ENCODE measurements at places on chromosomes 11 and 22. TPM values are rescaled to one million over a fixed set of nuclear protein-coding genes. Genes with fewer than 3 reads are reported as not detected.

Gene GRIA4
- not detected for polyA plus RNA-seq

Gene CBLIF
- not detected for polyA plus RNA-seq

Gene PAX6
- polyA plus RNA-seq, result not detected

Gene TRPC6
- 0.55 TPM for polyA plus RNA-seq

Gene VPREB1
- polyA plus RNA-seq, result not detected

Gene UBE4A
- 23.4 TPM for polyA plus RNA-seq

Gene CNIH2
- polyA plus RNA-seq, result not detected

Gene DCDC1
- 0.08 TPM for polyA plus RNA-seq

Gene RPL27A
- 2,980 TPM for polyA plus RNA-seq

Gene ARHGEF17
- 60.0 TPM for polyA plus RNA-seq

Gene PHETA2
- polyA plus RNA-seq, result 6.3 TPM

Gene JHY
- polyA plus RNA-seq, result 0.61 TPM

Gene SAA2
- 1.9 TPM for polyA plus RNA-seq

Gene IL18
- 1.1 TPM for polyA plus RNA-seq

Gene PRR5L
- polyA plus RNA-seq, result 3.3 TPM

Gene GRM5
- not detected for polyA plus RNA-seq

Gene ADM2
- not detected for polyA plus RNA-seq

Gene PKDREJ
- polyA plus RNA-seq, result 0.03 TPM

Gene ASCL2
- polyA plus RNA-seq, result not detected

Gene SLC37A2
- 1.00 TPM for polyA plus RNA-seq

Gene CD3D
- polyA plus RNA-seq, result 0.55 TPM

Gene CD248
- 6.0 TPM for polyA plus RNA-seq

Gene UBQLNL
- polyA plus RNA-seq, result 0.03 TPM

Gene PSMA1
- polyA plus RNA-seq, result 149 TPM

Gene CEP126
- polyA plus RNA-seq, result 0.26 TPM

Gene PTGDR2
- 0.76 TPM for polyA plus RNA-seq

Gene MAPK12
- 11.6 TPM for polyA plus RNA-seq

Gene FAM180B
- 0.15 TPM for polyA plus RNA-seq

Gene BTBD18
- polyA plus RNA-seq, result 0.11 TPM

Gene C11orf86
- polyA plus RNA-seq, result not detected

Gene MCHR1
- 0.23 TPM for polyA plus RNA-seq

Gene SBF1
- 38.2 TPM for polyA plus RNA-seq

Gene GSTT2B
- polyA plus RNA-seq, result 19.9 TPM

Gene SHANK3
- 23.2 TPM for polyA plus RNA-seq

Gene VSIG2
- polyA plus RNA-seq, result 0.42 TPM

Gene PHLDA2
- polyA plus RNA-seq, result 9.2 TPM

Gene CASP5
- not detected for polyA plus RNA-seq

Gene OR51I1
- not detected for polyA plus RNA-seq

Gene CHRM1
- not detected for polyA plus RNA-seq

Gene KBTBD3
- 4.9 TPM for polyA plus RNA-seq

Gene HMOX1
- polyA plus RNA-seq, result 2.4 TPM

Gene GNG3
- not detected for polyA plus RNA-seq

Gene THRSP
- polyA plus RNA-seq, result 9.5 TPM

Gene P2RY2
- 20.0 TPM for polyA plus RNA-seq

Gene CRYBA4
- polyA plus RNA-seq, result not detected

Gene BIRC2
- polyA plus RNA-seq, result 34.1 TPM

Gene OR51E1
- polyA plus RNA-seq, result 2.1 TPM

Gene SUSD2
- polyA plus RNA-seq, result 3.5 TPM

Gene ARHGAP20
- polyA plus RNA-seq, result 0.17 TPM

Gene UCP3
- polyA plus RNA-seq, result 1.7 TPM

Gene DGAT2
- polyA plus RNA-seq, result 15.8 TPM

Gene KCNQ1
- 24.7 TPM for polyA plus RNA-seq

Gene CRYBB2
- not detected for polyA plus RNA-seq

Gene CD3E
- 0.38 TPM for polyA plus RNA-seq

Gene CARD18
- not detected for polyA plus RNA-seq

Gene OR10A2
- polyA plus RNA-seq, result not detected

Gene APOL6
- polyA plus RNA-seq, result 2.4 TPM

Gene GP1BB
- polyA plus RNA-seq, result 30.4 TPM

Data from heart left ventricle (tissue), 16 donors.